ENCODE measurements at places on chromosomes 1 and 21.

GRCh38 chr1:3650248-3651025, 534 bp upstream of the WRAP73 start:
- no peak for DNase-seq

GRCh38 chr1:53643041-53643880, 95.7 kb downstream of the GLIS1 start:
- DNase-seq: no peak

- peak; percentile 65 for DNase-seq
These were observed 22.2 kb upstream of the ALG14 start for GRCh38 chr1:95094923-95095322.

DNA sequence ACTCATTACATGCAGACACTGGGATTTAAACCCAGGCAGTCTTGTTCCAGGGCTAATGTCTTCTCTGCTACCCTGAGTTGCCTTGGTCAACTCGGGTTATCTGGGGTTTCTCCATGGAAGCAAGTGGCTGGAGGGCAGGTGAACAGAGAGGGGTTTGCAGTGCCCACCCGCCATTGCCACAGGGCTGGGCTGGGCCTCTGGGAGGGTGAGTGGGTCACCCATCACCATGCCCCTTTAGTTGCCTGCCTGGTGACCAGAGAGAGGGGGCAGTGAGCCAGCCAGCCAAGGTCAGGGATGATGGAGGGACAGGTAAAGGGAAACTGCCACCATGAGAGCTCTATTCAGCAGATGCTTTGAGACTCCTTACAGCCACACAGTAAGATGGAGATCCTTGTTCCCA, 53.2 kb downstream of the GRIK3 start:
- no peak for DNase-seq

GRCh38 chr21:44295163-44295573, 4.7 kb upstream of the PFKL start:
- no peak for DNase-seq

GRCh38 chr1:115537415-115537814, 104.4 kb upstream of the VANGL1 start:
- DNase-seq: no peak

DNA sequence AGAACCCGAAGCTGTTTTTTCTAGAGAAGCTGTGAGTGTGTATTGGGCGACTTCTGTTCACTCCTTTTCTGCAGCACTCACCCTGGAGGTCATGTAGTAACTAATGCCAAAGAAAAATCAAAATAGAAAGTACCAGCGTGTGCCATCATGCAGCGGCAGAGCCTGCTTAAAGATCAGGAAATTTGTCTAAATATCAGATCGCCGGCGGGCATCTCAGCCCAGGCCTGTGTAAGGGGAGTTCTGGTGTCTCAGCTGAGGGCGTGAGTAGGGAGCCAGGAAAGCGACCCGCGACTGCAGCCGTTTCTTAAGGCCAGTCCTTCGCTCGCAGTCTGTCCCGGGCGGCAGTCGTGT, 768 bp downstream of the EDARADD start:
- no peak for DNase-seq

DNA sequence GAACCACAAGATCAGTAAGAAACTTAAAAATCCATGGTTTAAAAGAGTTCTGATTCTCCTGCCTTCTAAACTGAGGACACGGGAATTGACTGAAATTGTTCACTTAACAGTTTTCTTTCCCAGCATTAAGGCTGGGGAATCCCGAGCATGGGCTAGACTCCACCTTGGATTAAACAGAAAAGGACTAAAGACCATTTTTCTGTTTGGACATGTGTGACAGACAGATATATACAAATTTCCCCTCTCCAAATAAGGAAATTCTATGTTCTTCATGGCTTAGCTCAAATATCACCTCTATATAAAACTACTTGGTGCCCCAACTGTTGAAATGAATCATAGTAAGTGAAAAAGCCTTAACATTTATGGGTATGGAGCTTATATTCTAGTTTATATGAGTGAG, 85.0 kb downstream of the UROD start:
- DNase-seq: no peak

- DNase-seq: no peak
These were observed 5.2 kb downstream of the SNAP47 start for GRCh38 chr1:227740401-227740960.

DNA sequence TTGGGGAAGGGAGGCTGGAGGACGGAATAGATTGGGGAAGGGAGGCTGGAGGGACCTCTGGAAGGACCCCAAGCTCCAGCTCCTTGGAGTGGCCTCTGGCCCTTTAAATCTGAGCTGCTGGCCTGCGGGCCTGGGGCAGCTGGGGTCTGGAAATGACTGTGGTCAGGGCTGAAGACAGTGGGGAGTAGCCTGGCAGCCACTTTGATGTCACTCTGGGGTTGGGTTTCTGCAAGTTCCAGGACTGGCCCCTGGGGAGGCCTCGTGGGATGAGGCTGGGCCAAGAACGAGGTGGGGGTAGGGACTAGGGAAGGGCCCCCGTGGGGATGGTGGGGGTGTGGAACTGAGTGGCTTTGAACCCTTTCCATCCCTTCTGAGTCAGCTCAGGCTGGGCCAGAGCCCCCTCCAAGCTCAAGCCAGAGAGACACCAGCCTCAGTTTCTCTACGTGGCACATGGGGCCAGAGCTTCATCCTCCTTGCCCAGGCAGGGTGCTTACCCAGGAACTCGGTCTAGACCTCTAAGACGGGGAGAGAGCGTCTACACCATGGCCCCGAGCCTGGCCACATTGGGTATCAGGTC, 59.7 kb downstream of the ALPL start:
- DNase-seq: no peak

GRCh38 chr21:31813862-31814261, 59.0 kb upstream of the HUNK start:
- no peak for DNase-seq

GRCh38 chr1:62401034-62401760, 35.7 kb upstream of the USP1 start:
- no peak for DNase-seq

DNA sequence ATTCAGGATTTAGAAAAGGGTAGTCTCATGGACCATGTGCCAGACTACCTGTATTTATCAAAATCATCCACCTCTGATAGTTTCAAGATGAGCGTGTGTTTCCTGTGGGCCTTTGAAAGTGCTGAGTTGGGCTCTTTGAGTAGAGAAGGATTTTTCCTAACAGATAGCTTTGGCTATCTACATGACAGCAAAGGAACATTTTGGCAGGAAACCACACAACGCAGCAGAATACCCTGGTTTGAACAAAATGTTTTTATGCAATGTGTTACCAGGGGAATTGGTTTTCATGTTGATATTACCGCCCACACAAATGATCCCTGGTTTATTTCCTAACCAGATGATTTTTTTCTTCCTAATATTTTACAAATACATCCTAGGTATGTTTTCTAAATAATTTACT, 431.4 kb downstream of the NEGR1 start:
- no peak for DNase-seq

- no peak for DNase-seq
These were observed 53.3 kb downstream of the MRPS6 start for GRCh38 chr21:34126691-34127090.

GRCh38 chr1:193568512-193568911, 382.1 kb upstream of the B3GALT2 start:
- no peak for DNase-seq

DNA sequence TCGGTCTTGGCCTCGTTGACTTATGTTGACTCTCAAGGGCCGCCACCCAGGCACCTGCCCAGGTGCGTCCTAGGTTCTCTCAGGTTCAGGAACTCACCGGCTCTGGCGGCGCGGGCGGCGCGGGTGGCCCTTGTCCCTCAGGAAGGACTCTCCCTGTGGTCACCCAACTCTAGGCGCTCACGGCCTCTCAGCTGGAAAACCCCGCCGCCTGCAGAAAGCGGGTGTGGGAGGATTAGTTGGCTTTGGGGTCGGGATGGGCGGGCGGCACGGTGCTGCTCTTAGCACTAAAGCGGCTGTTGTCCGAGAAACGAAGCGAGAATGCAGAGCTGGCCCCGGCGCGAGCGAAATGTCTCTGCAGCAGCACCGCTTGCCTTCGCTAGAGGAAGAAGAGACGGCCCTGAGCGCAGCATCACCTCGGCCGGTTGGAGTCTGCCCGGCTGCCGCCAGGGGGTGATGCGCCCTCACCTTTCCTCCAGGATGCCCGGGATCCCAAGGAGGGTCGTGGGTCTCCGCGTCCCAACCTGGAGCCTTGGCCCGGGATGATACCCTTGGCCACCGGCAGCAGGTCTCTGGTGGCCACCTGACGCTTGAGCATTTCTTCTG, 8.1 kb upstream of the TADA1 start:
- DNase-seq: no peak

DNA sequence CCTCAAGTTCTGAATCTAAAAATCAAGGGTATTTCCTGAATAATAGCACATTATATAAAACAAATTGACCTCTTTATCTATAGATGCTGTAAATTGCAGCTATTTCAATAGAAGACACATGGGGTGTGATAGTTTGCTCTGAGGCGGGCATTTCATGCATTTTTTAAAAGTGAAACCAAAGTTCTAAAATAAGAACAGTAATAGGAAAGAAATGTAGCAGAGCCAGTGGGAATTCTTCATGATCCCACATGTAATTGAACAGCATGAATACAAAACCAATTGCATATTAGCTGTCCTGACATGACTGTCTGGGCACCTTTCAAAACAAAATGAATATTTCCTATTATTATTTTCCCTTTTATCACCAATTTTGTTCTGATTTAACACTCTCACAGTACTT, 85.0 kb downstream of the RGS21 start:
- DNase-seq: no peak

DNA sequence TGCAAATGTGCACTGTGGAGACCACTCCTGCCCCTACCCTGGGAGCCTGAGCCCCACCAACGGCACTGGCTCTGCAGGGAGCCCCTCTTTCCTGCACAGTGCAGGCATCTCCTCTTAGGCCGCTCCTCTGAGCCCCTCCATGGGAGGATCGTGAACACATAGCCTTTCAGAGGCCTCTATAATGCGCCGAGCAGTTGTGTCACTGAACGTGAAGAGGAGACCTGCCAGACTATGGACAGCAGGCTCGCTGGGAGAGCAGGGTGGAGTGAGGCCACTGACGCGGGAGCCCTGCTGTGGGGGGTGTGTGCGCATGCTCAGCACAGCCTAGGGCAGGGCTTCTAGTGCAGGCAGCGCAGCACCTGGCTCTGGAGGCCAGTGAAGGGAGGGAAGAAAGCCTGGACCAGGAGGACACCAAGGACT, 151.3 kb upstream of the COL6A1 start:
- no peak for DNase-seq

- DNase-seq: peak; percentile 76
These were observed 169.9 kb downstream of the HS2ST1 start for GRCh38 chr1:87084244-87084836.

DNA sequence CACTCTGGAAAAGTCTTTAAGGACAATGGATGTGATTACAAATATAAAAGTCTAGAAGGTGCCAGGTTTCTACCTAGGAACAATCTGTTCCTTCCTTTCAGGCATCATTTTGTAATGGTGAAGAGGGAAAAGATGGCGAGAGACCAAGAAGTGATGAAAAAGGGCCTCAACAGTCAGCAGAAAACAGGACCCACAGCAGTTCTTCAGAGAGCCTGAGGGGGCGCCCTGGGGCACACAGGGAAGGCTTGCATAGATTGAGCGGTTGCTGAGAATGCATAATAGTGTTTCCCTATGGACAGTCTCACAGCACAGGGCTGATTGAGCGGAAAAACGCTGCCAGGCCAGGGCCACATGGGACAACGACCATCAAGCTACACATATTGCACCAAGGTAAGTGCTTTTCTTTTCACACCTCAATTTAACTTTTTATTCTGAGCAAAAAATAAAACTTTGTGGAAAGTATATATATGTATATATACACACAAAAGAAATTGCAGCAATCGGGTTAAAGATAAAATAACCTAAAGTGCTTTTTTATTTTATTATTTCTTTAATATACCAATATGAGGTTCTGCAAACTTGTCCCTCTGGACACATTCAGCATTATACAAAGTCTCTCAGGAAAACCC, 3.1 kb upstream of the YRDC start:
- DNase-seq: peak; percentile 81

DNA sequence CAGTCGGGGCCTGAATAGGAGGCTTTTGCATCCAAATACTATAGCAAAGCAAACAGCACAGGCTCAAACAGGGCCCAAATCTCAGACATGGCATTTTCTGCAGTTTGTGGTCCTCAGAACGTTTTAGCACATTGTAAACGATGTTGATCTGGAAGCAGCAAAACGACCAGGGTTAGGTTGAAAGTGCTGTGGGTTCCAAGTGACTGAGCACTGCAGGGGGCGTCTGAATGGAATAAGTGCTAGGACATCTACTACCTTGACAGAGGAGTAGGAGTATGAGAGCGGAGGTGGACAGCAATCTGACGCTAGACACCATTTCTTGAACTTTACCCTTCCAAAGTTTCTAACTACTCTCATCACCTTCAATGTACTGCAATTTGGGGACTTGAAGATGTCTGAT, 214.9 kb downstream of the BARHL2 start:
- no peak for DNase-seq

DNA sequence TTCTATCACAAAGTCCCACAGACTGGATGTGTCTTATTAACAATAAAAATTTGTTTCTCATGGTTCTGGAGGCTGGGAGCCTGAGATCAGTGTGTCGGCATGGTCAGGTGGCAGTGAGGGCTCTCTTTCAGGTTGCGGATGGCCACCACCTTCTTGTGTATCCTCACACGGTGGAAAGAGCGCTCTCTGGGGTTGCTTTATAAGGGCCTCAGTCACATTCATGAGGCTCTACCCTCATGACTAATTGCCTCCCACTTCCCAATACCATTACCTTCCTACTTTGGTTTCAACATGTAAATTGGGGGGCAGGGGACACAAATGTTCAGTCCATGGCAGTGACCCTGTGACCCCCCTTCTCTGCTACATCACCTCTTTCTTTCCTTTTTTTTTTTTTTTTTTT, 20.7 kb upstream of the MX1 start:
- DNase-seq: no peak

DNA sequence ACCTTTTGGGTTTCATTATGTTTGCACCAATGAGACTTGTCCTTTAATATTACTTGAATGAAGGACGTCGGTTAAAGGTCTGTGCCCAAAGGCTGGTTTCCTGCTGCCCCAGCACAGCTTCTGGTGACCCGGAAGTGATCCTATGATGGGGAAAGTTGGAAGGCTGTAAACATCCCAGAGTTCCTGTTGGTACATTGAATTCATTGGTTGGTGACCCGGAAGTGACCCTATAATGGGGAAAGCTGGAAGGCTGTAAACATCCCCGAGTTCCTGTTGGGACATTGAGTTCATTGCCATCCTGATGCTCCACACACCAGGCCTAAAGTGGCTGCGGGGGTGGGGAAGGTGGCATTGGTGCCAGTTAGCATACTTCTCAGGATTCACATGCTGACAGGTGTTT, 187.3 kb downstream of the RYR2 start:
- DNase-seq: no peak
